ENCODE measurements at places on chromosomes 4 and X.

DNA sequence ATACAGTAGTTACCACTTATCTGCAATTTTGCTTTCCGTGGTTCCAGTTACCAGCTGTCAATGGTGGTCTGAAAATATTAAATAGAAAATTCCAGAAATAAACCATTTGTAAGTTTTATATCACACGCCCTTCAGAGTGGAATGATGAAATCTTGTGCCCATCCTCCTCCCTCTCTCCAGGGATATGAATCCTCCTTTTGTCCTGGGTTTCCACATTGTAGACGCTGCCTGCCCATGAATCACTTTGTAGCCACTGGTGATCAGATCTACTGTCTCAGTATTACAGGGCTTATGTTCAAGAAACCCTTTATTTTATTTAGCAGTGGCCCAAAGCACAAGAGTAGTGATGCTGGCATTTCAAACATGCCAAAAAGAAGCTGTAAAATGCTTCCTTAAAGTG is 198.6 kb downstream of the KCNIP4 start:
- no peak for DNase-seq

DNA sequence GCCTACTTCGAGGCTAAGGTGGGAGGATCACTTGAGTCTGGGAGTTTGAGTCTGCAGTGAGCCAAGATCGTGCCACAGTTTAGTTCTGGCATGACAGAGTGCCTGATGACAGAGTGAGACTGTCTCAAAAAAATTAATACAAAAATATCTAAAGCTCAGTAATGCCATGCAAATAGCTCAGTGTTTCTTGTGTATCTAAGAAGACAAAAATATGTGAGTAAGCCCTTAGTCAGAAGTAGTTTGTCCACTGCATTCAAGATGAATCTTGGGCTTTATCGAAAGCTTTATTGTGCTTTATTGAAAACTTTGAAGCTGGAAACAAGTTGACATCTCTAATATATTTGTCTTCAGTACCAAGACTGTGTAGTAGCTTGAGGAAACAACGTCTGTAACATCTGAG is 115.9 kb downstream of the GPAT3 start:
- no peak for DNase-seq

- DNase-seq: no peak
Measured at GRCh38 chr4:153939570-153939969, 150.7 kb upstream of the SFRP2 start.

GRCh38 chr4:153326513-153326912 is 18.0 kb upstream of the MND1 start:
- DNase-seq: no peak

DNA sequence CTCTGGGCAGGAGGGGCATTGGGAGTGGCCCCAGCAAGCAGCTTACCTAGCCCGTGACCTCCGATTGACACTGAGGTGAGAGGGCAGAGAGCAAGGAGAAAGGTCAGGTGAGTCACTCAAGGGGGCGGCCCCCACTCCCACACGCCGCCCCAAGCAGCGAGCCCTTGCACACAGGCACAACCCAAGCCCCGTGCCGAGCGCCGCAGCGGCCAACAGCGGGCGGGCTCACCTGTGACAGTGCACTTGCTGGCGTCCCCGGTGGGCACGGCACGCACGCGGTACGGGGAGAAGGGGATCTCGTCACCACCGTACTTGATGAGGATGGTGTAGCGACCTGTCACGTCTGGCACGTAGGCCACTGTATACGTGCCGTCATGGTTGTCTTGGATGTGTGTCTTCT is 17.2 kb downstream of the FLNA start:
- no peak for DNase-seq

- DNase-seq: no peak
Measured at GRCh38 chr4:102586002-102586643, 85.0 kb downstream of the NFKB1 start.

DNA sequence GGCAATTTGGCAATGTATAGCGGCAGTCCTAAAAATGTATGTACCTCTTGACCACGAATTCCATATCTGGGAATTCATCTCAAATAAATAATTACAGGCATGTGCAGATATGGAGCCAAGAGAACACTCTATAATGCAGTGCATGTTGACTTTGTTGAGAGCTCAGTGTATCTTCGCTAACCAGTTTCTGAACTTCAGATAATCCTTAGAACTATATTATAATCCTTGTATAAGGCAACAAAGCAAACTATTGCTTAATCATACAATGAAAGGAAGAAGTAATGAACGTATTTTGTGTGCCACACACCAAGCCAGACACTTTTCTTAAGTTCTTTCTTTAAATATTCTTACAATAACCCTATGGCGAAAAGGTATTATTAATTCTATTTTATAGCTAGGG is 168.5 kb downstream of the SMIM20 start:
- DNase-seq: no peak

GRCh38 chr4:54233277-54233696 is 4.2 kb downstream of the PDGFRA start:
- no peak for DNase-seq

GRCh38 chrX:136861877-136862276 is 18.6 kb downstream of the RBMX start:
- DNase-seq: no peak

DNA sequence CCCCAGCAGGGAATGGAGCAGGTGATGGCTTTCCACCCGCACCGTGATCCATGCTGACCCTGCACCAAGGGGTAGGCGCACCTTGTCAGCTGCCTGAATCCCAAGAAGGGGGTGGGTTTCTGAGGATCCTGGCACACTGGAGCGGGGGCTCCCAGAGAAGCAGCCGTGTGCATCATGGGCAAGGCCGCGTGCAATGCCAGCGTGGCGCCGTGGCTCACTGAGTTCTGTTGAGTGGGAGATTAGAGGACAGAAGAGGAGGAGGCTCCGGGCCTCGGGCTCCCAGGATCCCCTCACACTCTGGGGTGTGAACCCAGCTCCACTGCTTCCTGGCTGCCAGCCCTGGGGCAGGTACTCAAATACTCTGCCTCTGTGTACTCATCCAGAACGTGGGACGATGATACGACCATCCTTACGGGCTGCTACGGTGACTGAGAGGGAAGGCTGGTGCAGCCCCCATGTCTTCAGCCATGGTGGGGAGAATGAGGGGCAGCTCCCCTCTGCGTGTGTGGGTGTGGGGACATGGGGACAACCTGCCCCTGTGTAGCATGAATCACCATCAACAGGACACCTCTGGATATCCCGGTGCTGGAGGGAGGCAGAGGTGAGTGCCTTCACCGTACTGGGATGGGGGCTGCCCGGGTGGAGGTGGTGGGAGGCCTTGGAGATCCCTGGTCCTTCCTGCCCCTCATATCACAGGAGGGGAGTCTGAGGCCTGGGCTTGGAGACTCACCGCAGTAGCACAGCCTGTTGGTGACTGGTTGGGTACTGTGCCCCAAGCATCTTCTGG is 52.6 kb downstream of the CPZ start:
- DNase-seq: no peak

GRCh38 chrX:39527025-39527424 is 570.7 kb downstream of the BCOR start:
- no peak for DNase-seq

DNA sequence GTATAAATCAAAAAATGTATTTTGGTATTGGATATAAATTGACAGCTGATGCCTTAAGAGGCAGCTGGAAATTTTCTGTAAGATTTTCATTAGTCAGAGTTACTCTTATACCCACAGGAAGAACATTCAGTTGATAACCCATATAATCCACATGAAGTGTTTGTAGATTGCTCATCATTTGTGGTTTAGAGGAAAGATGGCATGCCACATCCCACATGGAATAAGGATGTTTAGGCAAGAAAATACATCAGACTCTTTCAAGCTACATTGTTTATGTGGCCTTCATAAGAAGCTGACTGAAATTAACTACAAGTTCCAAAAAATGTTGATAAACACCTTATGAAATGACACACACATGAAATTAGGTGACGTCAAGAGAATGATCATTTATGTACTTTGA is 56.6 kb downstream of the AREG start:
- no peak for DNase-seq

DNA sequence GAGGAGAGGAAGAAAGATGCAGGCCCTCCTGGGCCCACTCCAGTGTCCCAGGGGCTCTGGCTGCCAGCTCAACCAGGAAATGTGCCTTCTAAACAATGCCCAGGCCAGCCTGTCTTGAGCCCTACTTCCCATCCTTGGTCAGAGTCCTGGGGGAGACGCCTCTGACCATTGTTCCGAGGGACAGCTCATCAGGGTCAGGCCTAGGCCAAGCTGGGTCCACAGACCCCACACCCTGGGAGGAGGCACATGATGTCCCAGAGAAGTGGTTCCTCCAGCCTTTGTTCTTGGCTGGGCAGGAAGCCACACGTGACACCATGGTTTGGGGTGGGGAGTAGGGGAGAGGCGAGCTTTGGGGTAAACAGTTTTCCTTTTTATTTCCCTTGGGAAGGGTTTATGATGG is 102.5 kb downstream of the EFNB1 start:
- DNase-seq: no peak

GRCh38 chr4:136036744-136037143 is 1495.5 kb downstream of the PCDH18 start:
- DNase-seq: no peak

DNA sequence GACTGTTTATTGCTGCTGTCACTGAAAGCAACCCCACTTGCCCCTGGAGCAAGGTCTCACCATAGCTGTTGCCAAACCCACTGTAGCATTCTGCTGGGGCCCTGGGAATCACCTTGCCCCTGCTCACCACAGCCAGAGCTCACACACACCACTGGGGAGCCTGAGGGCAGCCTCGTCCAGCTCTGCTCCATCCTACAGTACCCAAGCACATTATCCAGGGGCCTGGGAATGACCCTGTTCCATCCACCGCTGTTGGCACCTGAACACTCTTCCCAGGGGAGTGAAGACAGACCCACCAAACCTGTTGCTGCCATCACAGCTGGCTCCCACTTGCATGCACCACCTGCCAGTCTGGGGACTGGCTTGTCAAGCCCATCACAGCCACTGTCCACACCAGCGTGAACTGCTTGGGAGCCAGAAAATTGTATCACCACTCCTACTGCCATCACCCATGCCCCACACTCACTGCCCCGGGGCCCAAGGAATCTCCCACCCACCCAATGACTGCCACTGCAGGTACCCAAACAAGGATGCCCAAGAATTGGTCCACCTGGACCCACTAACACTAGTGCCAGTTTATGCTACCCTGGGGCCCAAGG is 811.3 kb downstream of the KLHL13 start:
- DNase-seq: no peak

DNA sequence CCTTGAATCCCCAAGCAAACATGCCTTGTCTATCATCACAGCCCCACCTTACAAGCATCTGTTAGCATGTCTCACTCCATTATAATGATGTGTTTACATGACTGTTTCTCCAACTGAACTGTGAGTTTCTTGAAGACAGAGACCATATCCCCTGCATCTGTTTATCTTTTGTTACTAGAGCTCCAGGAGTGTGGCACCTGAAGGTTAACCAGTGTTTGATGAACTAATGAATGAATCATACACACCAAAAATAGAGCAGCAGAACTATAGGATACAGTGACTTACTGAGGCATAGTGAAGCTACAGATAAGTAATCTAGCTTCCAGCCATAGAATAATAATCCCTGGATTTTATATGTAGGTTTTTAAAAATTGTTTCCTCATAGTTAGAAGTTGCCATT is 331.0 kb downstream of the PCDH7 start:
- DNase-seq: no peak

- no peak for DNase-seq
Measured at GRCh38 chrX:39576041-39576872, 521.5 kb downstream of the BCOR start.

GRCh38 chr4:5026371-5026770 is 7.1 kb upstream of the CYTL1 start:
- no peak for DNase-seq

GRCh38 chr4:143025081-143025704 is 159.5 kb upstream of the USP38 start:
- no peak for DNase-seq

GRCh38 chrX:36856849-36857248 is 151.3 kb upstream of the FAM47C start:
- DNase-seq: no peak

DNA sequence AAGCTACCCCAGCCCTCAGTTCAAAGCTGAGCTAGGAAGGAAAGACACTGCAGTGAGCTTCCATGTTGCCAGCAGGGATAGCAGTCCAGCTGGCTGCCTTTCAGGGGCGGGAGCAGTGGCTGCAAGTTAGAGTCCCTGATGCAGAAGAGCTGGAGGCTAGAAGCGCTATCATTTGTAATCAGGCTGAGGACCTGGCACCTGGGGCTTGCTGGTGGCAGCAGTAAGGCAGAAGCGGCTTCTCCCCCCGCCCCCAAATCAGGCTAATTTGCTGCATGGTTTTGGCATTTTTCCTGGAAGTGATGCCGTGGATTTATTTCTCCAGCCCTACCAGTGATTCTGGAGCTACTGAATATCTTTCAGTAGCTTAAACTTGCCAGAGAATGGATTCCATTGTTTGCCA is 203.3 kb downstream of the CLCN4 start:
- no peak for DNase-seq

DNA sequence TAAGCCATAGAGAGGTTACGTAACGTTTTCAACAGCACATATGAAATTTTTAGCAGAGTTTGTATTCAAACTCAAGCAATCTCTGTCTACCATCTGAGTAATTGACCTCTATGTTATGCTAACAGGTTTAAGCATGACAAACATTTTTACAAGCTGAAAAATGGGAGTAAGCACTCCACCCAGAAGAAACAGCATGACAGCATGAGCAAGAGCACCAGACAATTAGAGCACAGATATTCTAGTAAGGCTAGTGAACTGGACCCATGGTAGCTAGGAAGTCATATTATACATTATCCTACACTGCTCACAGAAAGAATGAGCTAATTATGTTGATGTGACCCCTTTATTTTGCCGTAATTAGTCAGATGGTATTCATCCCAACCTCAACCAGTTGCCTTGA is 200.5 kb downstream of the PABPC4L start:
- no peak for DNase-seq

GRCh38 chr4:5959211-5959982 is 58.8 kb downstream of the C4orf50 start:
- DNase-seq: no peak

- no peak for DNase-seq
Measured at GRCh38 chrX:153592966-153593688, 5.8 kb downstream of the CCNQ start.

DNA sequence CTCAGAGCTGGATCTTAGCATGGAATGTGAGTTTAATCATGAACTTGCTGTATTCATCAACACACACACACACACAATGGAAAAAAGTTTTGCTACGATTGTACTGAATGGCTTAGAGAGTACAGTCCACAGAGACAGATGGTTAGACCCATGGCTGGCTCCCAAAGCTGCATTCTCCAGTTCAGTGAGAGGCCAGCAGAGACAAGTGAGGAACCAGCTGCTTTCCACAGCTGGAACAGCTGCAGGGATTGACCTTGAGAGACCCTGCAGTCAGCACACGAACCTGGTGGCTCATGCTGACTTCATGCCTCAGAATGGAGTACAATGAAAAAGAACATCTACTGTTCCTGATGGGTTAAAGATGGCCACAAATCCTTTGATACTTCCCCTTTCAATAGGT is 94.5 kb downstream of the DHX15 start:
- DNase-seq: no peak

GRCh38 chr4:159444678-159445077 is 341.8 kb downstream of the RAPGEF2 start:
- no peak for DNase-seq

All from right renal cortex interstitium (tissue), 3 donors.